CD4-positive, alpha-beta T cell treated with Interleukin-21 for 1 hour (primary cell): ENCODE measurements at places on chromosomes 6 and 20.

GRCh38 chr6:159038914-159039884 is 5.6 kb downstream of the TAGAP start:
- peak; percentile 69 for DNase-seq

- no peak for DNase-seq
Measured at GRCh38 chr20:58450254-58450653, 61.2 kb downstream of the VAPB start.

DNA sequence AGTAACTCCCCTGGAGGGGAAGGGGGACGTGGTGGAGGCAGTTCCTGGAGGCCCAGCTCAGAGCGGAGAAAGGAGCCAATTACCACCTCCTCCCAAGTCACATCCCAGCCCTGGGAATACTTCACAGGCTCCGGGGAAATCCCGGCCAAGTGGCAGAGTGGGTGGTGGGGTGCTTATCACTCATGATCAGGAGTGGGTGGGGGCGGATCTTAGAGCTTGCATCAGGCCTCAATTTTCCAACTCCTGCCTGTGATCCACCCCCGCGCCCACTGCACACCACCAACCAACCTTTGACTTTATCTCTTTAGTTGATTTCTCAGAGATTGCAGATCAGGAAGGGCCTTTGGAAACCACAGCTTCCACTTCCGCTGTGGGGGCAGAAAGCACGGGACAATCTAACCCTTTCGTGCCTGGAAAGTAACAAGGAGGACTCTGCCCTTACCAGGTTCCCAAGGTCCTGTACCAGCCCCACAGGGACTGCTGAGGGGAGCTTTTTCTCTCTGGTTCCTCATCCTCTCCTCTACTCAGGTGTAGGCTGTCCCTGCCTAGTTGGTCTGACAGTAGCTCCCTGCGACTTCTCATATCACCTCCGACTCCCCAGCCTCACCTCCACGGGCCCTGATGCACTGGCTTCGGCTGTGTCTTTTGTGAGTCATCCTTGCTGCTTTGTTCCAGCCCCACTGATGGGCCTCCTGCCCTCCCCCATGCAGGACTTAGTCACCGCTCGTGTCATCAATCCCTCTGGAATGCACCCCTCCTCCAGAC is 24.9 kb upstream of the IER3 start:
- peak; percentile 48 for DNase-seq

- DNase-seq: no peak
Measured at GRCh38 chr20:15949391-15949790, 623.9 kb downstream of the KIF16B start.

GRCh38 chr6:125300992-125301434 is 754 bp downstream of the HDDC2 start:
- DNase-seq: no peak
